ENCODE measurements at places on chromosomes 1 and 21. TPM values are rescaled to one million over a fixed set of nuclear protein-coding genes. Genes with fewer than 3 reads are reported as not detected.

GRCh38 chr1:38038861-38039260, 7.7 kb downstream of the POU3F1 start:
- no peak for DNase-seq

- no peak for DNase-seq
Measured at GRCh38 chr1:243575070-243575469, 275.0 kb downstream of the AKT3 start.

Gene ZNF683
- not detected for total RNA-seq

Gene LAPTM5
- 87.4 TPM for total RNA-seq

DNA sequence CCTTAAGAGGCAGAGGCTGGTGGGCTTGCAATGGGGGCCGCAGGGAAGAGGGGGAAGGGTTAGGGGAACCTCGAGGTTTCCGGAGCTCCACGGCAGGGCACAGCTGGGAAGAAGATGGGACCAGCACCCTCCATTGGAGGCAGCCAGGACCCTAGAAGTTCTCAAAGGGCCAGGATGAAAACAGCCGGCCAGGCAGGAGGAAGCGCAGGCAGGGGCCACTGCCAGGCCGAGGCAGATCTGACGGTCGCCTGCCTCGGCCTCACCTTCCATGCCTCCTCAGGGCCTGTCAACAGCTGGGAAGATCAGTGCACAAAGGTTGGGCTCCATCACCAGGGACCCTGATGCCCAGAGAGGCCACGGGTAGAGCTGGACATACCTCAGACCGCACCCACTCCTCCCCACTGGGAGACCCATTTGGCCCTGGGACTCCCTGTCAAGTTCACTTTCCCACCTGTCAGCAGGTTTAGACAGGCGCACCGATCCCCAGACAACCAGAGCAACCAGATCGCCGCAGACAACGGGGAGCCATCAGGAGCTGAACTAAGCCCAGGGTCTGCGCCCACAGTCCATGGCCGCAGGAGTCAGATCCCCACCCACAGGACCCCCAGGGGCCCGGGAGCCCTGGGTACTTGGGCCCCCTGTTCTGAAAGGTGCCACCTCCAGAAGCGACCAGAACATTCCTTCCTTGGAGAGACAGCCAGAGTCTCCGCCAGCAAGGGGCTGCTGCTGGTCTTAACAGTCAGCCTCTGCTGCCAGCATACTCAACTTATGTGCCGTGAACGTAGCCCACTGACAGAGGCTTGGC, 2.2 kb downstream of the SLC19A1 start:
- DNase-seq, result peak; percentile 16

GRCh38 chr1:4072481-4073153, 172.5 kb upstream of the C1orf174 start:
- no peak for DNase-seq

DNA sequence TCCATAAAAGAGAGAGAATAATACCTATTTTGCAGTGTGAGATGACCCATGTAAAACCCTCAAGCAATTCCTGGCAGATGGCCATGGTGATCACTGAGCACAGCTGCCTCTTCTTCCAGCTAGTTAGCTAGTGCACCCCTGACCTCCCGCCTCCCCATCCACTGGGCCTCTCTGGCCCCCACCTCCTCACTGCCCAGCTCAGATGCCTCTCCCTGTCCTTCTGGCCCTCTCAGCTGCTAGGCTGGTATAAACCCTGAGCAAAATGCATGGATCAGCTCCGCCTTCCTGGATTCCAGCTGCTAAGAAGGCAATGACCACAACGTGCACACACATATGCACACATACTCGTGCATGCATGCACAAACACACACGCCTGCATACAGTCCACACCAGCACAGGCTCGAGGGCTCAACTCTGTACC, 117.2 kb downstream of the DMRTB1 start:
- no peak for DNase-seq

GRCh38 chr1:56097713-56098112, 481.6 kb downstream of the PLPP3 start:
- no peak for DNase-seq

Gene HENMT1
- total RNA-seq, result 4.9 TPM

DNA sequence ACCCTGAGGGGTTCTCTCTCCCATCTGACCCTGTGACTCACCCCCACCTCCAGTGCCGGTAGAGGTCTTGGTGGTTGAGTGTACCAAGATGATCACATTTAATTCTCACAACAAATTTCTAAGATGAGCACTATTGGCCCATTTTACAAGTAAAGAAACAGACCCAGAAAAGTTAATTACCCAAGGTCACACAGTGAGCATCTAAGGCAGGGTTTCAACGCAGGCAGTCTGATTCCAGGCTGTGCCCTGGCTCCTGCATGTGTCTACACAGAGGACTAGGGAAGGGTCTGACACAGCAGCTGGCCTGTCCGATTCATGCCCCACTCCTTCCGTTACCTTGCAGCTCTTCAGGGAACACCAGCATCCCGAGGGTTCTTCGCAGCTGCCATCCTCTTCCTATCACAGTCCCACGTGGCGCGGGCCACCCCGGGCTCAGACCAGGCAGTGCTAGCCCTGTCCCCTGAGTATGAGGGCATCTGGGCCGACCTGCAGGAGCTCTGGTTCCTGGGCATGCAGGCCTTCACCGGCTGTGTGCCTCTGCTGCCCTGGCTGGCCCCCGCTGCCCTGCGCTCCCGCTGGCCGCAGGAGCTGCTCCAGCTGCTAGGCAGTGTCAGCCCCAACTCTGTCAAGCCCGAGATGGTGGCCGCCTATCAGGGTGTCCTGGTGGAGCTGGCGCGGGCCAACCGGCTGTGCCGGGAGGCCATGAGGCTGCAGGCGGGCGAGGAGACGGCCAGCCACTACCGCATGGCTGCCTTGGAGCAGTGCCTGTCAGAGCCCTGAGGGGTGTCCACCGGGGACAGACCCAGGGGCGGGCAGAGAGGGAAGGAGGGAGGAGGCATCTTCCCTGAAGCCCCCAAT, 7.5 kb downstream of the NCDN start:
- DNase-seq, result no peak

Gene ZNF593OS
- not detected for total RNA-seq

DNA sequence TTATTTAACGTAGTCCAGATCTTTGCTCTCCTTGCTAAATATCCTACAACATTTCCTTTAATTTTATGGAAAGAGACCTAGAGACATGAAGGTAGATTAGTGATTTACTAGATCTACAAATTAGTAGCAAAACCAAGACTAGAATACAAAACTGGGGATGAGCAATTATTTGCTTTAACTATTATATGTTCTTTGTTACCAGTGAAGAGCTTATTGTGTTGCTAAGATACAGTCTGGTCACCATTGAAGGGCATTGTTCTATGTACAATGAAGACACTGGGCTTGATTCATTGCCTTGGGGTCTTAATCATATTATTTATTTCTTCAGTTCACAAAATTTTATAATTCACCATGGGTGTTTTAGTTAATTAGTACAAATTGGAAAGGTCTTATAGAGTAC, 88.3 kb downstream of the S1PR1 start:
- DNase-seq, result no peak

DNA sequence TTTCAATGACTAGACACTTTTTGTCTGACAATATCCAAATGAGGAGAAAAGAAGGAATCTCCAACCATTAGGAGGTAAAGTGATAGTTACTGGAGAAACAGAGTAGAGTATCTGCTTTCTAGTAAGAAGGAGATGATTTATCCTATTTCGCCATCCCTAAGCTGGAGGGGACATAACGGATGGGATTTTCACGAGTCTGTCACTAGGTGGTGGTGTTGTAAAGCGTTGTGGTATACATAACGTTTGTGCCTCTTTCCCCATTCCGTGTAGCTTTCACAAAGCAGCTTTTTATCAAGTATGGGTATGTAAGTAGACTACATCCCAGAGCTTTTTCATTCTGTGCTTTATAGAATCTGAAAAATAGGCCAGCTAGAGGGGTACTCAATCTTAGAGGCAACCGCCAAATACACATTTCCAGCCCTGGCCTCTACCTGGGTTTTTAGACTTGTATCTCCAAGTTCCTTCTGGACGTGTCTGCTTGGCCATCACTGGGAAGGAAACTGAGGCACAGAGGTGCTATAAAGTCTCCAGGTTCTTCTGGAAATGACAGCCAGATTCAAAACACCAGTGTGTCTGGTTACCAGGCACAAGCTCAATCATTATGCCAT, 33.3 kb upstream of the FAM3B start:
- no peak for DNase-seq

GRCh38 chr1:98992844-98993243, 11.8 kb downstream of the PLPPR5 start:
- DNase-seq, result no peak

GRCh38 chr1:223460566-223461189, 67.5 kb downstream of the CCDC185 start:
- no peak for DNase-seq

DNA sequence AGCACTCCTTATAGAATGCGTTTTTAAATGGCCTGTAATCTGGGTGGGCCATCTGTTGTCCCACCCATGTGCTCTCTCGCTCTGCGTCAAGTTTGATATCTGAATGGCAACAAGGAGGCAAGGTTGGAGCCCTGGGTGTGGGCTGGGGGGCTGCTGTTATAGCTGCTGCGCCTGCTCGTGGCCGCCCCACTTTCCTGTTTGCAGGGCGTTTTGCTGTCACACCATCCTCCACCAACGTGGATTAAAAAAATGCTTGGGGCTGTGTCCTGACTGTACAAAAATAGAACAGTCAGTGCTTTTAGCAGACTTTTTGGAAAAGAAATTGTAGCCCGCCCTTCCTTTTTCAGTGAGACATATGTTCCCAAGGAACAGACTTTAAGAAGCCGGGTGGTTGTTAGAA, 25.4 kb downstream of the UMODL1 start:
- no peak for DNase-seq

DNA sequence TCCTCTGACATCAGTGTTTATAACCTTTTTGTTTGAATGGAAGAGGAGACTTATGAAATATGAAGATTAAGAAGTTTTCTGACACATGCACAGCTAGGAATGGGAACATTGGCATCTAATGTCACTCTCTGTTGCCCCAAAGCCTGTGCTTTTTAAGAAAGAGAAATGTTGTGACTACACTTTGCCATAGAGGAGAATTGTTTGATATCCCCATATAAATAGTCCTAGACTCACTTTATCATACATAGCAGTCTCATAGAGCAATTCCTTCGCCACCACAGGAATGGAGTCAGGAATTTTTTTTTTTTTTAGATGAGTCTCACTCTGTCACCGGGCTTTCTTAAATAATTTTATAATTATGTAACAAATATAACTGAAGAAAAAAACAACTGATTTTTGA, 1.5 kb downstream of the KRTAP21-3 start:
- DNase-seq, result no peak

Gene FMO2
- total RNA-seq, result 40.6 TPM

DNA sequence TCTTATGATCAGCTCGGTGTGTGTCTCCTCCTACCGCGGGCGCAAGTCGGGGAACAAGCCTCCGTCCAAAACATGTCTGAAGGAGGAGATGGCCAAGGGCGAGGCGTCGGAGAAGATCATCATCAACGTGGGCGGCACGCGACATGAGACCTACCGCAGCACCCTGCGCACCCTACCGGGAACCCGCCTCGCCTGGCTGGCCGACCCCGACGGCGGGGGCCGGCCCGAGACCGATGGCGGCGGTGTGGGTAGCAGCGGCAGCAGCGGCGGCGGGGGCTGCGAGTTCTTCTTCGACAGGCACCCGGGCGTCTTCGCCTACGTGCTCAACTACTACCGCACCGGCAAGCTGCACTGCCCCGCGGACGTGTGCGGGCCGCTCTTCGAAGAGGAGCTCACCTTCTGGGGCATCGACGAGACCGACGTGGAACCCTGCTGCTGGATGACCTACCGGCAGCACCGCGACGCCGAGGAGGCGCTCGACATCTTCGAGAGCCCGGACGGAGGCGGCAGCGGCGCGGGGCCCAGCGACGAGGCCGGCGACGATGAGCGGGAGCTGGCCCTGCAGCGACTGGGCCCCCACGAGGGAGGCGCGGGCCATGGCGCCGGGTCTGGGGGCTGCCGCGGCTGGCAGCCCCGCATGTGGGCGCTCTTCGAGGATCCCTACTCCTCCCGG, 1.5 kb downstream of the KCNC4 start:
- no peak for DNase-seq

Gene TEKT2
- not detected for total RNA-seq

DNA sequence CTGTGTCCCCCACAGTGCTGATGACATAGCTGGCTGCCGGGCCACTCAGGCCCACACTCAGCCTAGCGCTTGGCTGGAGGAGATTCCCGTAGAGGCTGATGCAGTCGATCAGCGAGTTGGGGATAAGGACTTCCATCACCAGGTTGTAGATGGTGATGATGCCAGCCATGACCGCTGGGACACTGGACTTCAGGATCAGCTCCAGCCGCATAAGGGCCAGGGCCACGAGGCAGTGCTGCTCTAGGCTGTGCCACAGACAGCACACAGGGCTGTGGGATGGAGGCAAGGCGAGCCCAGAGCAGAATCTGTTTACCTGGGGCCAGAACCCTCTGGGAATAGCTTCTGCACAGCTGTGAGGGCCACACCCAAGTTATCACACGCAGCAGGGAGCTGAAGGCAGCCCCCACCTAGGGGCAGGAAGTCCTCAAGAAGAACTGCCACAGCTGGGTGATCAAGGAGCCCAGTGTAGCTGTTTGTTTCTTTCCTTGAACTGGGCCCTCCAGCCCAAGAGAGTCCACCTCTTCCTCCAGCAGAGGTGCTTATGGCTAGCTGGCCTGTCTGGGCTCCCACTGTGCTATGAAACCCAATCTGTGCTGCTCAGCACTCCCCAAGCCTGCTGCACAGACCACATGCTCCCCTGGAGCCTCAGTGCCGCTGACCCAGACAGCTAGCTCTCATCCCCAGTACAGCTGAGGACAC, 6.2 kb downstream of the SLC2A1 start:
- no peak for DNase-seq

Gene TRIM63
- total RNA-seq, result 0.74 TPM

GRCh38 chr21:45308194-45309068, 20.7 kb upstream of the POFUT2 start:
- no peak for DNase-seq

Gene LCE2B
- not detected for total RNA-seq

Gene FNBP1L
- 20.7 TPM for total RNA-seq

DNA sequence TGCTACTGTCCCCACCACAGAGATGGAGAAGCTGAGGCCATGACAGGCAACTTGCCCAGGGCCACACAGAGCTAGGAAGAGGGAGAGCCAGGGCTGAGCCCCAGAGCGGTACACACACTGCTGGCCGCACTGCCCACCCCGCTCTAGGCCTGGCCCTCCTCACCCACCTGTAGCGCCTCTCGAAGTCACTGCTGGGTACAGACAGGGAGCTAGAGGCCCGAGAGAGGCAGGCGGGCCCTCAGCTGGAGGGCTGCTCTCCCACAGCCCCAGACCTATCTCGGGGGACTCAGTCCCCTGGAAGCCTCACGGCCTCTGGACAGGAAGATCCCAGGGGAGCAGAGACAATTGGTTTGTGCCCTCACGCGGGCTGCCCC, 17.3 kb upstream of the PLEKHG5 start:
- no peak for DNase-seq

- DNase-seq, result no peak
Measured at GRCh38 chr1:185388815-185389214, 71.8 kb upstream of the IVNS1ABP start.

Gene MYBPH
- total RNA-seq, result not detected

GRCh38 chr1:33965086-33965485, 101.2 kb downstream of the HMGB4 start:
- no peak for DNase-seq

GRCh38 chr1:241413386-241413785, 56.4 kb upstream of the RGS7 start:
- DNase-seq, result no peak

All from omental fat pad (tissue), 4 donors.